Activated T-cell treated with anti-CD3 and anti-CD28 coated beads for 1 hour (primary cell): ENCODE measurements at places on chromosomes 5 and 9.

DNA sequence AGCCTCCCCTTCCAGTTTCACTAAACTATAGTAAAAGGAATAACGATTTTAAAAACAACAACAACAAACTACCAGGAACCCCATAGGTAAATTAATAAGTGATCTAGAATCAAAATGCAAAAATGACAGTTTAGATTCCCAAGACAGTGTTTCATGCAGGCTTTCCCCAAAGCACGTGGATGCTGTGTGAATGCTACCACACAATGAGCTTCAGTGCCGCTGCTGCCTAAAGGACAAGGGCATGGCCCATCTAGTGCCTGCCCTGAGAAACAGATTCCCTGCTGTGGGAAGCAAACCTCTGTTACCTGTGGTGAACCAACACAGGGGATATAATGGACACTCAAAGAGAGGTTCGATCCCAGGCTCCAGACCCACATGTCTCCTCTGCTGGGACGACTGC, 23.7 kb upstream of the CKMT2 start:
- DNase-seq: no peak

- no peak for DNase-seq
Measured at GRCh38 chr5:149951138-149951749, 6.7 kb upstream of the PDE6A start.

DNA sequence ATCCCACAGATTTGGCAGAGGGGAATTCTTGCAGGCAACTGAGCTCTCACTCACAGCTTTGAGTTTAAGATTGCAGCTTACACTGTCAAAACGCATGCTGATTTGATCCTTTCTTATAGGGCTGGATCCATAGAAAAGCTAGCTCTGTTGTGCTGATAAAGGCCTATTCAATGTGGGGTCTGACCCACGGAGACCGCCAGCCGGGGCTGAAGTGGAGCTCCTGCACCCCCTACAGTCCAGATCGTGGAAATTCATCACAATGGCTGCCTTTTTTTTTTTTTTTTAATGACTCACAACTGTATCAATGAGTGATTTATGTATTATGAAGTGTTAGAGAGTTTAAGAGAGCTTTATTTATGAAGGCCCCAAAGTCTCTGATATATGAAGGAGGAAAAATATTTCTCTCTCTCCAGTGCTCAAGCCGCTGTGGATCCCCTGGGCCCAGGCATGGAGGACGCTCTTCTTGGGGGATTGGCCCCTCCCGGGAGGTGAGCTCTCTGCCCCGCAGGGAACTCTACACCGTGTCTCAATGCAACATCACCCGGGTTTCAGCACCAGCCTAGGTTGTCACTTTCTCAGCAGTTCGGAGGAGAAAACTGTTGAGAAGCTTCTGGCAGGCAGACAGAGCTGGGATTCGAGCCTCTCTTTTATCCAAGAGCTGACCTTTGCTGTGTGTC, 700.2 kb downstream of the IRX1 start:
- DNase-seq: no peak

- no peak for DNase-seq
Measured at GRCh38 chr5:10599862-10600284, 36.0 kb downstream of the ANKRD33B start.
